ENCODE measurements at places on chromosomes 3 and 15.

DNA sequence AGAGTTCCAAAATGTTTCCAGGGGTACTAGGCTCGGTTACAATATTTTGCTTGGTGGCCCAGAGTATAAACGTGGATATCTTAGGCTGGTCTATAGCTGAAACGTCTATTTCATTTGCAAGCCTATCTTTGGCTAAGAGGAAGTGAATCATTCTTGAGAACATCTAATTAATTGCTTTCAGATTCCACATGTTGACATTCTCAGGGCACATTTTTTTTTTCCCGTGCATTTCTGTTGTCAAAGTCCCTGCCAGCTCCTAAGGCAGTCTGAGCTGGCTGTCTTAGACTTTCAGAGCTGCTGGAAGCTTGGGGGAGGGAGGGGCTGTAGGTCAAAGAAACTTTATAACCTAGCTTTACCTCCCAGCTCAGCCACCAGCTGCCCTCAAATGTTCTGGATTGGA is 23.2 kb upstream of the LAMP3 start:
- DNase-seq = peak; percentile 61

DNA sequence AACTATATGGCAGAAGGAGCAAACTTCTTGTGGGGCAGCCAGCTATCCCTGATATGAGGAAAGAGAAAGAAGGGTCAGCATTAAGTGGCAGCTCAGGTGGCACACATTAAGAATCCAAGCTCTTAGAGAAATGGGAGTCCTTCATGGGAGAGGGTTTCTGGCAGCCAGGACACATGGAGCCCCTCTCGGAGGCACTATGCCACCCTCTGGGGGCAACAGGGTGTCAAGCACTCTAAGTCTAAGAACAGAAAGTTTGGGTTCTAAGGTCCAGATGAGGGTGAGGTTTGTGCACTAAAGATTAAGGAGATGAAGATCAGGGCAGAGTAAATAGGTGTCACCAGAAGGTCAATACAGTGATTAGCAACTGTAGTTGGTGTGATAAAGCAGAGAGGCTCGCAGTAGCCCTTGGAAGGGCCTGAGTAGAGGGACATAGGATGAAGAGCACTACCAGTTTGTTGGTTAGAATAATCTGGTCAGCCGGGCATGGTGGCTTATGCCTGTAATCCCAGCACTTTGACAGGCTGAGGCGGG is 89.3 kb downstream of the ST6GAL1 start:
- no peak for DNase-seq

- no peak for DNase-seq
Measured at GRCh38 chr3:89682556-89682955, 575.1 kb downstream of the EPHA3 start.

DNA sequence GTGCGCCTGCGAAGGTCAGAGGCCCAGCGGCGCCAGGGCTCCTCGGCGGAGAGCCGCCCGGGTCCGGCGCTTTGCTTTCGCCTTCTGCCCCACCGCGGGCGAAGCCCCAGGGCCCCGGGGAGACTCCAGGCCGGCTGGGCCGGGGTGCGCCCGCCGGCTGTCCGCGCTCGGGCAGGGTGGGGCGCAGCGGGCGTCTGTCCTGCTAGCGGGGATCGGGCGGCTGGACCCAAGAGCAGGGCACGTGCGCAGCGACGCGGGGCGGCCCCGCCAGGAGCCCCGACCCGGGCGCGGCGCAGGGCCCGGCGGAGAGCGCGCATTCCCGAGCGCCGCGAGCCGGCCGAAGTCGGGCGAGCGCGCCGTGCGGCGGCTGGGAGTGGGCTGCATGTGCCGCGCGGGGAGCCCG is 569 bp upstream of the ALDH1A3 start:
- DNase-seq = no peak

GRCh38 chr15:29672923-29673809 is 149.1 kb downstream of the TJP1 start:
- DNase-seq = no peak

GRCh38 chr3:184558726-184559125 is 2.9 kb upstream of the EPHB3 start:
- no peak for DNase-seq

- DNase-seq = no peak
Measured at GRCh38 chr3:172635588-172635987, 75.3 kb downstream of the NCEH1 start.

DNA sequence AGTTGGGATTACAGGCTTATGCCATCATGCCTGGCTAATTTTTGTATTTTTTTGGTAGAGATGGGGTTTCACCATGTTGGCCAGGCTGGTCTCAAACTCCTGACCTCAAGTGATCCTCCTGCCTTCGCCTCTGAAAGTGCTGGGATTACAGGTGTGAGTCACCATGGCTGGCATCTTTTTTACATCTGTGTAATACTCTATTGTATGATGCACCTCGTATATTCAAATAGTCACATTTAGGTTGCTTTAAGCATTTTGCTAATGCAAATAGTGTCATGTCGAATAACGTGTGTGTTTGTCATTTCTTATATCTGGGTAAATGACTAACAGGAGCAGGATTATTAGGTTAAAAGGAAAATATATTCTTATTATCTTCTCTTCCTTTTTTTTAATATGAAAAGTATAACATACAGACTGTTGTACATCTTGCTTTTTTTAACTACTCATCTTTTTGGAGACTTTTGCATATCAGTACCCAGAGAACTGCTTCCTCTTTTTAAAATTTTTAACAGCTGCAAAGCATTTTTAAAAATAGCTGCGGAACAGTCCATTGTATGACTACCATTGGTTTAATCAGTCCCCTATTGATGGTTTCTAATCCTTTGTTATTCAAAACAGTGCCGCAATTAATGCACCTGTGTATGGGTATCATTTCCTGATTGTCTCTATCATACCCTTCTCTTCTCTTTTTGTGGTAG is 13.4 kb downstream of the SCAMP5 start:
- DNase-seq = no peak

DNA sequence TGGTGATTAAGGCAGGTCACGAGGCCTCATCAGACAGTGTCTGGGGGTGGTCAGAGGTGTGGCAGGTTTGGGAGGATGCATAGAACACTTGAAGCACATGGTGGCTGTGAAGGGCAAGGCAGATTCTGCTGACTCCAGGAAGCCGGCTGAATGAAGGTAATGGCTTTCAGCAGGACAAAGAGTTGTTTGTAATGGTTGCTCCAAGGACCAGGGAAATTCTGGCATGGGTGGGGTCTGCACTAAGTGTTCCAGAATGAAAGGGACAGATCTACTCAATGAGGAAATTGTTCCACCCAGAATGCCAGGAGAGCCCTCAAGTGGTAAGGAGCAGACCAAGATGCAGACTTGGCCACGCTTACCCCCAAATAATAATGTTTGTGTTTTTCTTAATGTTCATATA is 70.7 kb upstream of the ACAD9 start:
- DNase-seq = no peak

Data from AG08396 (cell line).